ENCODE measurements at places on chromosomes 3 and 15.

DNA sequence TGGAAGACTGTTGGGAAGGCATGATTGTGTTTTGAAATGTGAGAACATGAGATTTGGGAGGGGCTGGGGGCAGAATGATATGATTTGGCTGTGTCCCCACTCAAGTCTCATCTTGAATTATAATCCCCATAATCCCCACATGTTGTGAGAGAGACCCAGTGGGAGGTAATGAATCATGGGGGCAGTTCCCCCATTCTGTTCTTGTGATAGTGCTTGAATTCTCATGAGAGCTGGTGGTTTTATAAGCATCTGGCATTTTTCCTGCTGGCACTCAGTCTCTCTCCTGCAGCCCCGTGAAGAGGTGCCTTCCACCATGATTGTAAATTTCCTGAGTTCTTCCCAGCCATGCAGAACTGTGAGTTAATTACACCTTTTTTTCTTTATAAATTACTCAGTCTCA is 430.5 kb downstream of the OTOL1 start:
- DNase-seq, result no peak

DNA sequence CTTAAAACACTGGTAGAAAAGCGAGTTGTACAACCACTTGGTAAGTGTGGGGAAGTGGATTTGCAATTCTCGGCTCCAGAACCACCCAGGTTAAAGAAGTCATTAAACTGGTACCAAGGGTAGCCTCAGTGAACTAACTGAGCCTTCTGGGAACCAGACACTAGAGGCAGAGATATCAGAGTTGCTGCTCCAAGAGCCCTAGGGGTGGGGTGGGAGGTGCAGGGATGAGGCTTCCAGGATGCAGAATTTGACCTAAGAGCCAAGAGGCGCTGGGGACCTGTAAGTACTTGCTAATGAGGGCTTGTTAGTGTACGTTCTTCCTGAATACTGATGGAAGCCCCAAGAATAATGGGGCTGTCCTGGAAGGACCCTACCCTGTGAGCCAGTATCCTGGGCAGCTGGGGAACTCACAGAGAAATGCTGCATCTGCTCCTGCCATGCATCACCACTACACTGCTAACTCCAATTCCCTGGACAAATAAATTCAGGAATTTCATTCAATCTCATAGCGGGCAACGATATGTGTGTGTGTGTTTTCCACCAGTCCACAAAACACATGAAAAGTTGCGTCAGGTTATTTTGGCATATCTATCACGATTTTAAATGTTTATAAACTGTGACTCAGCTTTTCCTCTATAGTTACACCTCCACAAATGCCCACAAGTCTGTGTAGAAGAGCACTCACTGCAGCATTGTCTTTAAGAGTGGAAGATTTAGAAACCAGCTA is 23.8 kb downstream of the STIMATE start:
- DNase-seq, result no peak

DNA sequence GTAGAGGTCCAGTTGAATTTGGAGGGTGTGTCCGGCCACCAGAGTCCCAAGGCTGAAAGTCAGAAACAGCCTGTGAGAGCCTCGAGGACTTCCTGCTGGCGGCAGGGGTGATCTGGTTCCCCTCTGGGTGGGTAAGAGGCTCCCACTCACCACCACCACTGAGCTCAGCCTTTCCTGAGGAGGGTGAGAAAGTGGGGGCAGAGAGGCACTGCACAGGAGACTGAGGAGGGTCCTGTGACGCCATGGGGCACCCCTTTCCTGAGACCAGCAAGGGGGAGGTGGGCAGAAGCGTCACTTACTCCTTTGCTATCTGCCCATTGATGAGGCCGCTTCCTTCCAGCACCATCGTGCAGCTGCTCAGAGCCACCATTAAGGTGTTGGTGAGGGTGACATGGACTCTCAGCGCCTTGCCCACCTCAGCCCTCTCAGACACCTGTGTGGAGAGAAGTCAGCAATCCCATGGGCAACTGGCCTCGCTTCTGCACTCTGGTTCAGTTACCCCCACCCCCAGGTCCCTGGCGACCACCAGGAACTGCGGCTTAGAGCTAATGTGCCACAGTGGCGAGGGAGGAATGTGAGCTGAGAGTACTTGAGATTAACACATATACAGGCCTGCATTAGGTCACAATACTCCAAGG is 10.0 kb upstream of the TGM5 start:
- DNase-seq, result no peak

DNA sequence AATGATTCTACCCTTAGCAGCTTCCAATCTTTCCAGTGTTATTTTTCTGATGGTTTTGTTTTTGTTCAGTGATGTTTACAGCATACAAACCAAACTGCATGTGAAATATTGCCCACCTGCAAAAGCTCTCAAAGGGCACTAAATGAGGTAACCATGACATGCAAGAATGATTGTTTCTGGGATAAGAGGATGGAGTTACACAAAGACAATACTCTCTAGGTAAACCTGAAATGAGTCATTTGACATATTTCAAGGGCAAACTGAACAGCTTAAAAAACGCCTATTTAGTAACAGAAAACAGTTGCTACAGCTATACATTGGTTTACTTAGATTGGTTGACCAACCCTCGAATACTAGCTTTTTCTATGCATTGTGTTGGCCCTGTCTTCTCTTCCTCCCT is 481.7 kb downstream of the ZPLD1 start:
- no peak for DNase-seq

DNA sequence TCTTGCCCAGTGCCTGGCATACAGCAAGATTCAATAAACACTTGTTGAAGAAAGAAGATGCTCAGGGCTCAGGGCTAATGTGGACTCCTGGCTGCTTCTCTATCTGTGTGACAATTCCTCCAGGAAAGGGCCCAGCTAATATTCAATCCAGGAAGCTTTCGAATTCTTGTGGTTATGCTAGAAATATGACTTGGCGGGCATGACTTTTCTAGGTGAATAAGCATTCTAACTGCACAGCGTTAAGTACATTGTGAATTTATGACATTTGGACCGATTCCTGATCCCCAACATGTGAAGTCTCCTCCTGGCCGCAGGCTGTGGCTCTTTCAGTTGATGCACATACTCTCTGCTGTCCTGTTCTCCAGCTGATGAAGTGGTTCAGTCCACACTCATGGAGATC is 117.0 kb downstream of the IMPG2 start:
- no peak for DNase-seq

DNA sequence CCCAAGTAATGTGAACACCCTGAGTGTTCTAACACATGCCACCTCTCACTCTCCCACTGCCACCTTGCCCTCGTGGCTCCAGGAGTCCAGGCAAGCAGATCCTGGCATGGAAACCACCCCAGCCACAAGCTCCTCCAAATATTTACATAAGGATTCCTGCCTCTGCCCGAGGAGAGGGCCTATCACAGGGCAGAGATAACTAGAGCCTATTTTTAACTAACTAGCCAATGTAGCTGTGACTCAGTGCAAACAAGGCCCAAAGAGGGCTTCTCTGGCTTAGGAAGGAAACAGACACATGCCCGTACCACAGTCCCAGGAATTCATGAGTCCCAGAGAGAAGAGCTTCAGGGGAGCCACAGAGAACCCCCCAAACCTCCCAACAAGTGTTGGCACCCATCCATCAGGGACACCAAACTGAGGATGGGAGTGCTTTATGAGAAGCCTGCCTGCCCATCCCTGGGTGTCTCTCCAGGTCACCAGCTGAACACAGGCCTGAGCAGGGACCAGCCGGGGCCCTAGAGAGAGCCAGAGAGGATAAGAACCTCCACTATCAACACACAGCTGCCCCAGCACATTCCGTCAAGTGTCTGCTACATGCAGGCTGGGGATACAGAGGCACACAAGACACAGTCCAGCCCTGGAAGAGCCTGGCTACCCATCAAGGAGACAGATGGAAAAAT is 9.2 kb downstream of the FYCO1 start:
- DNase-seq, result no peak

DNA sequence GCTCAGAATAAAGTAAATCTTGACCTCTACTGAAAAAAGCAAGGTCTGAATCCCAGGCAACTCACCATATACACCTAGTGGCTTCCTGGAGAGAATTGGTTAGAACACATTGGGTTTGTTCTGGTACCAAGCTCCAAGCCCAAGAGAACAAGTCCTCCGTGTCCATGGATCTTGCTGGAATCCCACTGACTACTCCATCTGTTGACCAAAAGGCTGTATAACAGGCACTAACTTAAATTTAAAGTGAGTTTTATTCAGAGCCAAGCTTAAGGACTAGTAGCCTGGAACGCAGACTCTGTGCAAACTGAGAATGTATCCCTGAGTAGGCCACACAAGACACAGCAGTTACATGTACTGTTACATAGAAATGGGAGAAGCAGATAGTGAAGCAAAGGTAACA is 342.1 kb upstream of the LRRC3B start:
- DNase-seq, result no peak

DNA sequence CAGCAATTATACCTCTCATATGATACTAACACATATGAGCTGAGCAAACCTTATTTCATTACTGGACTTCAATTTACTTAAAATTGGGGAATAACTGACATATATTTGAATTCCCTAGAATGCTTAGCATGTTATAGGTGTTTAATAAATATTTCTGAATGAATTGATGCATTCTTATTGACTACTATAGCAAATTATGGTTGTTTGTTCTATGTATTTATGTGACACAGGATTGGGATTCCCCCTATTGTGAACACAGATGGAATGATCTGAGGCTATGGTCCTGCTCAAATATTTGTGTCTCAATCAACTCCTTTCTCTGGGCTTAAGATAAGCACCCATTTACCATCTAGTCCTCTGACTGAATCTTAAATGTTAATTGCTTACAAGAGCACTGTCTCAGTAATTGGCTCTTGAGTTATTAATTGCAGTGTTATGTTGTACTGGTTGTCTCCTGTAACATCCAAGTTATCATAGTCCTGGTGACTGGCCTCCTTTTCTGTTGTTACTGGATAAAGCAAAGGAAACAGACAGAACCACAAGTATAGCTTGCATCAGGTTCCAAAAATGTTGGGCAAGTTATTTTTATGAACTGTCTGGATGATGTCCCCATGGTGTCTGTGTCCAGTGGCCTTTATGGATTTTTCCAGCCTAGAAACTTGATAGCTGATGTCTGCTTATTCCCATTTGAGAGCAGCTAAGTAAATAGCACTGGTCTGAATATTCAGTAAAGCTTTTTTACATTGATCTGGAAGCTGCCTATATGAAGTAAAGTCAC is 2.3 kb upstream of the UACA start:
- no peak for DNase-seq

DNA sequence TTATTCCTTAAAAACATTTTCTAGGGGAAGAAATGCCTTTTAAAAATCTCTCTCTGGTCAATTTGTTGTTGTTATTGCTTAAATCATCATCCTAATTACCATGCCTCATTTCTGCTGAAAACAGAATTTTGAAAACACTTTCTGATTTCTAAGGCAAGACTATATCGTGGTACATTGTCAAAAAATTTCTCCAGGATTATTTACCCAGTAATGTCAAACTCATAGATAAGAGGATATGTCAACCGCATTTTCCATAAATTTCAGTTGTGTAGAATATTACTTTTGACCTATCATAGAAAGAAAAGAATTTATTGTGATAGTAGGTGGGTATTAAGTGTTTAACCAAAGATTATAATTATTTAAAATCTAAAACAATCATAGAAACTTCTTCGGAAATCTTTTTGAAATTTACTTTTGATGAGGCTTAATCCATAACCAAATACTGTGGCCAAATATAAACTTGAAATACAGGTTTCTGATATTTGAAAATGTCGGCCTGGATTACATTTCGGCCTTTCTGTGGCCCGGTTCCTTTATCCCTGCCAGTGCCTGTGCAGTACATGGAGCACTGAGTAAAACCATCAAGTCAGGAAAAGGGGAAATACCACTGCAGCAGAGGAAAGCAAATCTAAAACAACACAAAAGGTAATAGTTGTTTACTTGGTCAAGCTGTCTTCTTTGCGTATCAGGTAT is 173.4 kb downstream of the MYRIP start:
- DNase-seq, result no peak

DNA sequence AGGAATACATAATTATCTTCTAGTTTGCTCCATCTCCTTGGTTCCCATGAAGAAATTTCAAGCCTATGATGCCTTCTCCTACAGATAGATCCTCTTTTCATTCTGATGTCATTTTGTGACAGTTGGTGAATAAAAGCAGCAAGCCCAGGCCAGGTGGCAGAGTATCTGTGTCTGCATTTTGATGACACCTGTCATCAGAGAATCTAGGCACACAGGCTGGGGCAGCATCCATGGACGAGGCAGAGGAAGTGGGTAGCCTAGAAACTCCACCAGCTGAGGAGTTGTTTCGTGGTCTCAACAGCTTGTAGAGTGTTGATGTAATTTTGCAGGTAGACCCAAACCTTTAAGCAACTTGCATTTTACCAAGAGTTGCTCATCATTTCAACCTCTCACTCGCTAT is 269.8 kb downstream of the FEZF2 start:
- DNase-seq, result no peak

DNA sequence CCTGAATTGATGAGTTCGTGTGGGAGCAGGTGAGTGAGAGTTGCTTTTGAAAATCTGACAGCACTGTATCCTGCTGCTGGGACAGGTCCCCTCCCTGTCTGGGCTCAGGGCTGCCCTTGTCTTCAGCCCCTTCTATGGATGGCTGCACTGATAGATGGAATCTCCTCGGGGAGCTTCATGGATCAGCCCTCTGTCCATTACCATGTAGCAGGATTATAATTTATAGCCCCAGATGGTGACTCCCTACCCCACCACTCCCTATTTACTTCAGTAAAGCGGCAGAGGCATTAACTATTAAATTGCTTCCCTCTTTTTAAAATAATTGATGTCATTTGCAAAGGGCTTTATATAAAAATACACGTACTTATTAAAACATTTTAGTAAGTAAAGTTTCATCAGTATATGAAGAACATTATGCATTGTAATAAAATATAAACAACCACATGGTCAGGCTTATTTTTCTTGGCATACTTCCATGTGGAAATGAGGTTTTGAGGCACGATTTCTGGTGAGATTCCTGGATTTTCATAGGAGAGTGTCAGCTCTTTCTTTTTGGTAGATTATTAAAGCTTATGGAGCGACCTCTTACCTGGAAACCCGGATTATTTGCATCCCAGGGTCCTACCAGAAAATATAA is 38.5 kb downstream of the MAP3K13 start:
- DNase-seq, result no peak

DNA sequence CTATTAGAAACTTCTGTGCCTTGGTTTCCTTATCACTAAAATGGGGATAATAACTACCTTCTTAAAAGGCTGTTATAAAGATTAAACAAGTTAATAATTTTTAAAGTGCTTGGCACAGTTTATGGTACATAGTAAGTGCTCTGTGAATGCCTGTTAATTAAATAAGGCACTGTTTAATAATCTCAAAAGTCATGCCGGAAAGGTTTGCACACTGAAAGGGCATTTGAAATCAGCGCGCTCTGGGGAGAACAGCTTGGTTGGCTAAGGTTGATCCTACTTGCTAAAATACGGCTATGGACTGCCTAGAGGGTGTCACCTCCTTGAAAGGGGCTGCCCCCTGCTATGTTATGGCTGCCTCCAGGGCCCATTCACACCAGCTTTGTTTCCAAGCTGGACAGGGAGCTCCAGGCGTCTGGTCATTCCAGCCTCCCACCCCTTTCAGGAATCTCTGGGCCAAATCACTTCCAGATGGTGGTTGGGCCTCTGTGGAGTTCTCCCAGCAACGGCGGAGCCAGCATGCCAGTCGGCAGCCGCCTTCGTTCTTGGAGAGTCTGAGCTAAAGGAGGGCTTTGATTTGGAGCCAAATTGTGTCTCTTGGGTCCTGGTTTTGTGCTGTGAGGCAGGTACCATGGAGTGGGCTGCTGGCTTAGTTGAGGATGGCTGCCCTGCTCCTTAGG is 5.9 kb downstream of the FLNB start:
- no peak for DNase-seq
